ENCODE measurements at places on chromosomes 1 and 21.
A peak's percentile ranks its signal among the peaks of the same experiment; 100 is the strongest.

DNA sequence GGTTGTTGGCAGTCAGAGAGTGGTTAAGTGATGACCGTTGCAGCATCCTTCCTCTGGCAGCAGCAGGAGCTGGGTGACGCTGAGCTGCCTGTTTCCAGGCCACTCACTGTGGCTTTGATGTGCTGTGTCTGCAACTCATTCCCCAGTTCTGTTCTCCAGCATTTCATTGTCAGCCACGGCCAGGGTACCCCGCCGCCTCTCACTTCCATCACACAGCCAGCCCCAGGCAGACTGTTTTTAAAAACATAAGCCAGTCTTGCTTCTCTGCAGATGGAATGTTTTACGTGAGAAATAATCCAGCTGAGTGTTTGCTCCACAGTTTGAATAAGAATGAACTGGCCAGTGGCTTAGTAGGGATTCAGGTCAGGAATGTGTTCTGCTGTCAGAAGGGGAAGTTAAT lies 21.5 kb upstream of the ST6GALNAC3 start:
- no peak for DNase-seq

DNA sequence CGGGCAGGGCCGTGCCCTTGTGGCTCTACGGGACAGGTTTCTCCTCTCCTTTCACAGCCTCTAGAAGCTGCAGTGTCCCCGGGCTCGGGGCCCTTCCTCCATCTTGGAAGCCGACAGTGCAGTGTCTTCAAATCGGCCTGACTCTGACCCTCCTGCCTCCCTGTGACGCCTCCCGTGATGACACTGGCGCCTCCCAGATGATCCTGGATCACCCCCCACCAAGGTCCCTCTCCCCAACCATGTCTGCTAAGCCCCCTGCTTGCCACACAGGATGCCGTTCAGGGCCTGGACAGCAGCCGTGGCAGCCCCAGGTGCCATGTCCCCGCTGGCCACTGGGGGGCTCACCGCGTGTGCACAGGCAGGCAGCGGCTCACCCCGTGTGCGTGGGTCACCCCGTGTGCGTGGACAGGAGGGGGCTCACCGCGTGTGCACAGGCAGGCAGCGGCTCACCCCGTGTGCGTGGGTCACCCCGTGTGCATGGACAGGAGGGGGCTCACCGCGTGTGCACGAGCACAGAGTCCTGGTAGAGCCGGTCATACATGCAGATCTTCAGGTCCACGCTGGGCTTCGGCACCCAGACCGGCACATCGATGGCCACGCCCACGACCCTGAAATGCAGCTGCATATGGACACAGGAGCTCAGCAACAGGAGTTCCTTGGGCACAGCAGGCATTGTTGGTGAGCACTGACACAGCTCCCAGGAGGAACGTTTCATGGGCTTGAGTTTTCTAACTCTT lies 24.9 kb upstream of the TMEM52 start:
- DNase-seq, result peak; percentile 54

GRCh38 chr1:185373813-185374529 lies 56.9 kb upstream of the IVNS1ABP start:
- DNase-seq, result no peak

- no peak for DNase-seq
These were observed 29.4 kb upstream of the SSX2IP start for GRCh38 chr1:84719543-84720217.

DNA sequence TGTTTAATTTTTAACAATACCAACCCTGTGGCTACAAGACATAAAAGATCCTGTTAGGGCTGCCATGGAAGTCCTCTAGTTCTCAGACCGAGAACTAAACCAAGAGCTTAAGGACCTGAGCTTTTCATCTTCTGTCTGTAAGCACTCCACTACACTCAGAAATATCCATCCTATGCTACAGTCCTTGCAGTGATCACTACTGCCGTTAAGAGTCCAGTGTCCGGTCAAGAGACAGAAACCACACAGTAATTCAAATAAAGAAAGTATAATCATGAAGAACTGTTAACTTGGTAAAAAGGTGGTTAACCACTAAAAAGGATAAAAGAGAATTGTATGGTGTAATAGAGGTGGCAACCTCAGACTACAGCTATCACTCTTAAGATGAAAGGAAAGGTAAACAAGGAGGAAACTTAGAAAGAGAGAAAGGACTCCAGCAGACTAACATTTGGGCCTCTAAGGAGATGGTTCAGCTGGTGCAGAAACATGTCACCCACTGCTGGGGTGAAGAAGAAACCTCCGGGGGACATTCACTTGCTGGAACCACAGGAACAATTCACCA lies 22.1 kb upstream of the PRDX6 start:
- no peak for DNase-seq

DNA sequence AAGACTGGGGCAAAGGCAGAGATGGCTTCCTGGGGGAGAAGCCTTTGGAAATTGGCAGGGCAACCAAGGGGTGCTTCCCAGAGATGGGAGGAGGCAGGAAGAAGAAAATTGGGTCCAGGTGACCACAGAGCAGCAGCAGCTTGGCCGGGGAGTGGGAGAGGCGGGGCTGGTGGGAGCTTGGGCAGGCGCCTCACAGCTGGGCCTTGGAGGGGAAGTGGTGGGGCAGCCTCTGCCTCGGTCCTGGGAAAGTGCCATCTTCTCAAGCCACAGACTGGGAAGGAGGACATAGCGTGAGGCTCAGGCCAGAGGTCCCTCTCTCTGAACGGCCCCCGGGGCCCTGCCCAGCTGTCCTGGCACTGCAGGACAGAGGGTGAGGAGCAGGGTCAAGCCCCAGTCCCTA lies 24.0 kb upstream of the WASF2 start:
- no peak for DNase-seq

- DNase-seq, result no peak
These were observed 358.1 kb downstream of the LRRIQ3 start for GRCh38 chr1:73839922-73840321.

DNA sequence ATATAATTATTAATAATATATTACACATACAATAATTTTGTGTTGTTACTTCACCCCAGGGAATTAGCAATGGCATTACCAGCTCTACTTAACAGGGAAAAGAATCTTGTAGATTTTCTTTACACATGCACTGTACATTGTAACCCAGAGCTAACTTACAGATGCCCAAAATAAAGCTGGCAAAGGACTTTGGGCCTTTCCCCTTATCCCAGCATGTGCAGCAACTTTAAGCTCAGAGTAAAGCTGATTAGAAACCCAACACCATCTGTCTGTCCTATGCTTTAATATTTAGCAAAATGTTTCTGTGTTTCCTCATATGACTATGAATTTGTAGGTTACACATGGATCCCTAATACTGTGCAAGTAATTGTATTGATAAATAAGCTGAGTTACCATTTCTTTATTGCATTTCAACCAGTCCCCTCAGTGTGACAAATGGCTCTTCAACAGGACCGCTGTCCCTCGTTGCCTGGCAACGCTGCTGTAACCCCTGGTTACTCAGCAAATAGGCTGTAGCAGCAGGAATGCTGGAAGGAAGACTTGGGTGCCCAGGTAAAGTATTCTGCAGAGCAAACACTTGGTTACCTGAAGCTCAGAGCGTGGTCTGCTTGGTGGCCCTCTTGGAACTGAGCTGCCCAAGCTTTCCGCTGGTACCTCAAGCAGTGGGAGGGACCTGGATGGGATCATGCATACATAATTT lies at the start of gene USH2A:
USH2A (minus strand) TSS at position 628 of the 700 bp plus-strand sequence. CDS start 1,112 bp downstream, outside the sequence.
- DNase-seq, result no peak

DNA sequence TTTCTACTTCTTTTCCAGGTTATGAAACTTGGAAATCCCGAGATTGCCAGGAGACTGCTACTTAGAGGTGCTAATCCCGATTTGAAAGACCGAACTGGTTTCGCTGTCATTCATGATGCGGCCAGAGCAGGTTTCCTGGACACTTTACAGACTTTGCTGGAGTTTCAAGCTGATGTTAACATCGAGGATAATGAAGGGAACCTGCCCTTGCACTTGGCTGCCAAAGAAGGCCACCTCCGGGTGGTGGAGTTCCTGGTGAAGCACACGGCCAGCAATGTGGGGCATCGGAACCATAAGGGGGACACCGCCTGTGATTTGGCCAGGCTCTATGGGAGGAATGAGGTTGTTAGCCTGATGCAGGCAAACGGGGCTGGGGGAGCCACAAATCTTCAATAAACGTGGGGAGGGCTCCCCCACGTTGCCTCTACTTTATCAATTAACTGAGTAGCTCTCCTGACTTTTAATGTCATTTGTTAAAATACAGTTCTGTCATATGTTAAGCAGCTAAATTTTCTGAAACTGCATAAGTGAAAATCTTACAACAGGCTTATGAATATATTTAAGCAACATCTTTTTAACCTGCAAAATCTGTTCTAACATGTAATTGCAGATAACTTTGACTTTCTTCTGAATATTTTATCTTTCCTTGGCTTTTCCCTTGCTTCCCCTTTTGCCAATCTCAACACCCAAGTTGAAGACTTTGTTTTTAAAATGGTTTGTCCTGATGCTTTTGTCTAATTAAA lies 4.0 kb downstream of the CDKN2C start:
- DNase-seq, result no peak

GRCh38 chr1:157540160-157540748 lies 12.1 kb downstream of the FCRL5 start:
- no peak for DNase-seq

- no peak for DNase-seq
These were observed 100.2 kb downstream of the SIPA1L2 start for GRCh38 chr1:232529747-232530146.

GRCh38 chr1:42937836-42938644 lies 20.6 kb downstream of the SLC2A1 start:
- DNase-seq, result no peak

- DNase-seq, result no peak
These were observed 950 bp upstream of the INKA2 start for GRCh38 chr1:111739925-111740765.

DNA sequence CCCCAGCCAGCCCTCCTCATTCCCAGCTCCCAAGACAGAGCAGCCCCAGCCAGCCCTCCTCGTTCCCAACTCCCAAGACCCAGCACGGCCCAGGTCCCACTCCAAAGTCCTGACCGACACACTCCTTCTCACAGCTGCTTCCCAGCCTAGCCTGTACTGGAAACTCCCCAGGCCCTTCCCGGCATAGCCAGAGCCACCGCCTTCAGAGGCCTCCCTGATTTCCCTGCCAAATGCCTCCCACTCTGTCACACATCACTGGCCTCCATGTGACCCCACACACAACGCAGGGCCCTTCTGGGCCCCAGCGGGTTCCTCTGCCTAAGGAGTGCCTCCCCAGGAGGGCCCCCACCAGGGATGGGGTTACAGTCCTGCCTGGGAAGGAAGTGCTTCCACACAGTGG lies 2.8 kb downstream of the UBE2J2 start:
- DNase-seq, result no peak

DNA sequence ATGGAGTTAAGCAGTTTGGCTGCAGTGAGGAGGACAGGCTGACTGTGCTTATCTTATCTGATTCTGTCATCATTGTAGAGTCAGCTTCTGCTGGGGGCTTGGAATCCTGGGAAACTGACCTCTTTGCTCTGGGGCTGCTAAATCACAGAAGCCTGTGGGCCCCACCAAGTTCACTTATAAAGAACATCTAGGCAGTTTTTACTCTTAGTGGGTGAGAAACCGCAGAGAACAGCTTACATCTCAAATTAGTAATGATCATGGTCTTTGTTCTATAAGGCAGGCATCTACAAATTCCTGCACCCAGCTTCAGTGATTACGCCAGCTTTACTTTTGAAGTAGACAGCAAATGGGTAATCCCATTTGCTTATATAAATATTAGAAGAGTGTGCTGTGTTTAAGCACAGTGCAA lies 75.7 kb downstream of the ZC3H11B start:
- DNase-seq, result no peak

DNA sequence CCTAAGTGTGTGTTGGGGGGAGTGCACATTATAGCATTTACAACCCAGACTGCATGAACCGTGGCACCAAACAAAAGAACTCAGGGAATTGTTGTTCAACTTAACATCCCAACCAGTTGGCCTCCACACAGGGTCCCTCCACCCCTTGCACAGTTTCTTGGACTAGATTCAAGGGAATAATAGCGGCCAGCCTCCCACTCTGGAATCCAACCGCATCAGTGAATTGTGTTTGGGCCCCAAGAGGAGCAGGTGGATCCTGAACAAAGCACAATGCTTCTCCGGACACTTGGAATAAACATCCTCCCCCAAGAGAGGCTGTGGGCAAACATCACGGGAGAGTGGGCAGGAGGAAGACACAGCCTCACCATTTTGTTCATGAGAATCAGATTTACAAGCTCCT lies 18.2 kb downstream of the CD34 start:
- DNase-seq, result no peak

DNA sequence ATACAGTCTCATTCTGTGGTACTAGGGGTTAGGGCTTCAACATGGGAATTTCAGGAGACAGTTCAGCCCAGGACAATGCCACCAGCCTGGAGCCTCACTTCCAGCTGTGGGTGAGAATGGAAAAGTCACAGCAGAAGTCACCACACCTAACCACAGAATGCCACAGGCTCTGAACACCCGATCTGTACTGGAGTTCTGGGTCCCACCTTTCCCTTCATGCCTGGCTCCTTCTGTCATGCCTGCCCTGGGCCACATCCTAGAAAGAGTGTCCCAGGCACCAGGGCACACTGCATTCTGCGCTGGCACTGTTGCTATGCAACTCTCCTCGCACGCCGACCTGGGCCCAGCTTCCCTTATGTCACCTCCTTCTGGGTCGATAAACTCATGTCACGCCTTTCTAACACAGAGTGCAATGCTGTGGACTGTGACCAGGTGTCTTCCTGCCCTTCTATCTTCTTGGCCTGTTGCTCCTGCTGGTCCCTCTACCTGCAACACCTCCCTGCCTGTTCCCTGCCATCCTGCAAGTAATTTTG lies 21.2 kb downstream of the RCSD1 start:
- peak; percentile 10 for DNase-seq

Data from stimulated activated CD4-positive, alpha-beta T cell treated with anti-CD3 and anti-CD28 coated beads, Interleukin-1b, Interleukin-23, amount 100 ng/mL, for 48 hours (primary cell).